ENCODE measurements at places on chromosomes 12 and 14.

DNA sequence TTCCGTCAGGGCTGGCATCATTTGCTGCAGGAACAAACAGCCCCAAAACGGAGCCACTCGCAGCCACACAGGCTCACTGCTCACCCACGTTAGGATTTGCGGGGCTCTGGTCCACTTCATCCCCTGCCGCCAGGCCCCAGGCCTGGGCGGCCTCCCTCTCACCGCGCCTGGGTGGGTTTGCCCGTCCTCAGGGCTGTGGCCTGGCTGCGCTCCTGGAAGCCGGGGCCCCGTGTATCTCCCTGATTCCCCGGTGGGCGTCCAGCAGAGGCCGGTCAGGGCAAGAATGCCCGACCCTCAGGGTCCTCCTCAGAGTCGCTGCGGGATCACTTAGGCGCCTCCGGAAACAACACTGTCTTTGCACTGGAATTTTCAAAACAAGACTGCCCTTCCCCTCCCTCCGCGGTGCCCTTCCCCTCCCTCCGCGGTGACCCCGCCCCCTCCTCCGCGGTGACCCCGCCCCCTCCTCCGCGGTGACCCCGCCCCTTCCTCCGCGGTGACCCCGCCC is 15.7 kb upstream of the FBRSL1 start:
- no peak for DNase-seq

- DNase-seq, result no peak
Observed at GRCh38 chr12:19963972-19964371, 404.4 kb upstream of the PDE3A start.

GRCh38 chr14:92846162-92846897 is 52.2 kb downstream of the GOLGA5 start:
- no peak for DNase-seq

DNA sequence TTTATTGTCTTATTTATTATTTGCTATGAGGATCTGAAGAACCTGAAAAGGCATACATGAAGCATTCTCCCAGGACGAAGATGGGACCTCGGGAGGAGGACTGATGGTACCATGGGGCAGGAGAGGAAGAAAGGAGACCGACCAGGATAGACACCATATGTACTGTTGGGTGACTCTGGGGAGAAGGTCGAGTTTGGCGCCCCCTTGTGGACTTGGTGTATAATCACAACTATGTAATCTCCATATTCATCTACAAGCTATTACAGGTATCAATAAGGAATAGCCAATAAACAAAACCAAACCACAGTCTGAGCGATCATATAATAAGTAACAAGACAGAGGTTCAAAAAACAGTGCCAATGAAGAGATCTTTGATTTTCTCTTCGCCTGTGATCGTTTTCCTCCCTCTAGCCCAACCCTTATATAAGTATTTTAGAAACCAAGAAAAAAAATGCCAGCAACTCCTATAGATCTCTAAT is 139.1 kb downstream of the SPTSSA start:
- DNase-seq, result peak; percentile 66

- no peak for DNase-seq
Observed at GRCh38 chr12:47312808-47313426, 233.2 kb upstream of the AMIGO2 start.

- DNase-seq, result no peak
Observed at GRCh38 chr12:1429980-1430379, 164.4 kb downstream of the FBXL14 start.

DNA sequence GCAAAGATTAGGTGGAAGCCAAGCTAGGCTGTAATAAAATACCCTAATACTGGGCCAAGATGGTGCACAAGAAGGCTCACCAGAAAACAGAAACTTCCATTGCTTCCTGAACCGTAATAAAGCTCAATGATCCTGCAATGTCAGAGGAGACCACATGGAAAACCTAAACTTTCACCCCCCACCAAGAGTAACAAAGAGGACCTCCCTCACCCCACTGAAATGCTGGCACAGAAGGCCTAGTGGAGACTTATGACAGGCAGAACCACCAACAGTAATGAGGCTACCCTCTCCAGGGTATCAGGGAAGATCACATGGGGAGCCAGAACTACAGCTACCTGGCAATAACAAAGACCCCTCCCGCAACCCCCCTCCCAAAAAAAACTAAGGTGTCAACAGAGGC is 43.1 kb downstream of the CEP83 start:
- DNase-seq, result no peak
